ENCODE measurements at places on chromosomes 3 and 15. TPM values are rescaled to one million over a fixed set of nuclear protein-coding genes. Genes with fewer than 3 reads are reported as not detected.

- DNase-seq = peak; percentile 53
Measured at GRCh38 chr3:128430301-128430700, 36.4 kb downstream of the DNAJB8 start.

GRCh38 chr3:58135712-58136543 is 74.8 kb downstream of the DNASE1L3 start:
- DNase-seq = no peak

DNA sequence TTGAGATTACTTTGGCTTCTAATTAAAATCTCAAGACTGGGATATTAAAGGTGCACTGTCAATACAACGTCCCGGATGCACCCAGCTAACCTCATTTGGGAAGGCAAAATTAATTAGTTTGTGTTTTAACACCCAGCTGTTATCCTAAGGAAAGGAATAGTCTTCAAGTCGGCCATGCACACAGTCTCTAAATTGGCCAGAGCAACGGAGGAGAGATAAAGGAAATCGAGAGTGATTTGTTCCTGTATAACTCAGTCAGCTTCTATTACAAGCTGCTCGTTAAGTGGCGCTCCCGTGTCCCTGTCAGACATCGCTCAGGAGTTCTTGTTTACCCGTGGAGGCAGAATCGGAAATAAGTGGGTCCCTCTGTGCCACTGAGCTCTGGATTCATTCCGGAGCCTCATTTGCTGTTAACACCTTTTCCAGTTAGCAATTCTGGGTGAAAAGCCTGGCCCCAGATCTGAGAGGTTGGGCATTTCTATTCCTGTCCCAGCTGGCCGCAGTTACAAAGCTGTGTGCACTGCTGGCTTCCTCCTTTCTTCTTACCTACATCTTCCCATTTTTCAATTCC is 63.9 kb downstream of the ST8SIA2 start:
- DNase-seq = no peak

DNA sequence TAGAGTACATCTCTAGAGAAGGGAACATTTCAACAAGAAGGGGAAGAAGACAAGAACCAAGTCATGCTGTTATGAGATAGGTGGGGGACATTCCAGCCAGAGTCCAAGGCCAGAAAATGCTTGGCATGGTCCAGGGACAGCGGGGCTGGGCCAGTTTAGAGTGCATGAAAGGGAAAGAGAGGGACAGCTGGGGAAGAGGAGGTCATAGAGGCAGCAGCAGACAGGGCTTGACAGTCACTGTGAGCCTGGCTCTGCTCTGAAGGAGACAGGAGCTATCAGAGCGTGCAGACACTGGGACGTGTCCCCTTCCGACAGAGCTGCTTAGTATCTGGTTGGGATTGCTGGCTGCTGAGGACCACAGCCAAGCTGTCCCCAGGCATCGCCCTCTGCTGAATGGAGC is 35.7 kb upstream of the PRR20G start:
- DNase-seq = no peak

- DNase-seq = no peak
Measured at GRCh38 chr3:42376344-42376798, 34.0 kb downstream of the LYZL4 start.

Gene GLCE
- total RNA-seq = 18.0 TPM

Gene ZBED2
- 0.66 TPM for total RNA-seq

Gene CDHR4
- 0.54 TPM for total RNA-seq

Gene SAMD7
- total RNA-seq = not detected

Gene CORO2B
- 7.9 TPM for total RNA-seq
